ENCODE measurements at places on chromosomes 7 and 10.

- DNase-seq = peak; percentile 31
These were observed 40.1 kb downstream of the IQUB start for GRCh38 chr7:123494193-123494796.

GRCh38 chr10:119477444-119477843 is 65.1 kb downstream of the RGS10 start:
- no peak for DNase-seq

DNA sequence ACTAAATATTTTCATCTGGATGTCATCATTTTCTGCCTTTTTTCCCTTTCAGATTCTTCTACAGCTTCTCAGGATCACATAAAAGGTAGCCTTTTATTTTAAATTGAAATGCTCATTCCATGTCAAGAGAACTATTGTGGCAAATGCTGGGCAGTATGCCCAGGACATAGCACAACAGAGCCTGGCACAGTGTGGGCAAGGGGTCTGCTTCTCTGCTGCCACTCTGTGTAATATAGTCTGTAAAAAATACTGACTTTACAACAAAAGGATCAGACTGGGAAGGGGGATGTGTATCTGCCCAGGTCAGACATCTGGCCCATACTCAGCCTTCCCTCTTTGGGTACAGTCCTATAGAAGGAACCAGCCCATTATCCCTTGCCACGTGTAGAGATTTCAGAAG is 62.7 kb downstream of the CUZD1 start:
- DNase-seq = no peak

GRCh38 chr10:34141032-34141680 is 673.9 kb downstream of the PARD3 start:
- no peak for DNase-seq

DNA sequence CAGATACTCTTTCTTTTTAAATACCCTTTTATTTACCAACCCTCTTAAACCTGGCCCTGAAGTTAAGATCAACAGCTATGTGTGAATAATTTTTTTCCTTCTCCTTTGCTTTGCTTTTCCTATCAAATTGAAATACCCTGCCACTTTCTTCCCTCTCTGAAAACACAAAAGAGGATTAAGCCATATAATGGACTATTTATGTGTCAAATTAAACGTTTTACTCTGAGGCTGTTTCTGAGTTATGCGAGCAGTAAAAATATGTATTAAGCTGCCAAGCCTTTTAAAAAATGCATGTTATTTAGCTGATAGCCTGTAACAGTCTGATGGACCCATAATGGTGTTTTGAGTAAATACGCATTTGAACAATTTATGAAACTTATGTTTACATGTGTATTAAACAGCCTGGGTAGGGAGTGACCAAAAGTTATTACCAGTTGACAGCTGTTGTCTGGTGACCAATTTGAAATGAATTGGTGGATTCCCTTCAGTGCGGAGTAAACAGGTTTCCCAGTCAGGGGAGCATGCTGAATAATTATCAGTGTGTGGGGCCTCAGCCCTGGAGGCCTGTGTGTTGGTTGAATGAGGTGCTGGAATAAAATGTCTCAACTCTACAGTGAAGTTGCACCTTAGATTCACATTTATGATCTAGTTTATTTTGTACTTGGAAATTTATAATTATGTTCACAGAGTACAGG is 89.6 kb downstream of the AUTS2 start:
- DNase-seq = no peak

GRCh38 chr10:89621438-89621837 is 23.6 kb downstream of the PANK1 start:
- no peak for DNase-seq

DNA sequence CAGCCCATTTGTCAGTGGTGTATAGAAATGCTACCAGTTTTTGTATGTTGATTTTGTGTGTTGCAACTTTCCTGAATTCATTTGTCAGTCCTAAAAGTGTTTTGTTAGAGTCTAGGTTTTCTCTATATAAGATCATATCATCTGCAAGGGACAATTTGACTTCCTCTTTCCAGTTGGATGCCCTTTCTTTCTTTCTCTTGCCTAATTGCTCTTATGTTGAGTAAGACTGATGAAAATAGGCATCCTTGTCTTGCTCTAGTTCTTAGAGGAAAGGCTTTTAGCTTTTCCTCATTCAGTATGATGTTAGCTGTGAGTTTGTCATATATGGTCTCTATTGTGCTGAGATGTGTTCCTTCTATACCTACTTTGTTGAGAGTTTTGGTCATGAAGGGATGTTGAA is 161.7 kb upstream of the TPK1 start:
- no peak for DNase-seq

GRCh38 chr10:89699581-89700064 is 1.8 kb upstream of the KIF20B start:
- no peak for DNase-seq

GRCh38 chr7:44099669-44100068 is 4.5 kb upstream of the AEBP1 start:
- DNase-seq = no peak

GRCh38 chr7:87144173-87144657 is 8.0 kb upstream of the DMTF1 start:
- DNase-seq = no peak

GRCh38 chr10:50651808-50652207 is 28.1 kb upstream of the SGMS1 start:
- DNase-seq = no peak

- DNase-seq = no peak
These were observed 75.0 kb downstream of the WDR37 start for GRCh38 chr10:1130995-1131790.

DNA sequence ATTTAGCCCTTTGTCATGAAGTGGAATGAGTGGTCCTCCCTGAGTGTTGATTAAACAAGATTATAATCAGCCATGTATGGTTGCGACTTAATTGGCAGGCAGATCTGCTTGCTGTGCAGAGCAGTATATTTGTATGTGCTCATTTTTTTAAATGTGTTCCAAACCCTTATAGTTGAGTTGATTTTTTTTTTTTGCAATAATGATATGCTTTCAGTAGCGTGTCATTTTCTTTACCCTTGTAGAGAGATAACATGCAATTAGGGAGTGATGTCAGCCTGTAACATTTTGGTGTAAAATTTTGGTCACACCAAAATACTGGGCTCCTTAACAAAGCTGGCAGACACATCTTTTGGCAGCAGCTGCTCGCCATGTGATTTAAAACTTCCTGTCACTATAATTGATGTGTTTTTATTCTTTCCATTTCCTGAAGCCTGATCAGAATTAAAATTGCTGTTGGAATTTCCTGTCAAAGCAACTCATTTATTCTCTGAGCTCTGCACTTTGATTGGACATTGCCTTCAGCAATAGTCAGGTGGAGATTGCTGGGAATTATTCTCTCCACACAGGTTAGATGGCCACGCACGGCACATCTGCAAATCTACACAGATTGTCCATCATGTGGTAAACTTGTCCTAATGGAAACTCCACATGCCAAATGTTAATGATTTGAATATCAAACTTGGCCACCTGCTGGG is 125.3 kb downstream of the DYNC1I1 start:
- no peak for DNase-seq

GRCh38 chr10:2120746-2121145 is 383.4 kb upstream of the ADARB2 start:
- no peak for DNase-seq

DNA sequence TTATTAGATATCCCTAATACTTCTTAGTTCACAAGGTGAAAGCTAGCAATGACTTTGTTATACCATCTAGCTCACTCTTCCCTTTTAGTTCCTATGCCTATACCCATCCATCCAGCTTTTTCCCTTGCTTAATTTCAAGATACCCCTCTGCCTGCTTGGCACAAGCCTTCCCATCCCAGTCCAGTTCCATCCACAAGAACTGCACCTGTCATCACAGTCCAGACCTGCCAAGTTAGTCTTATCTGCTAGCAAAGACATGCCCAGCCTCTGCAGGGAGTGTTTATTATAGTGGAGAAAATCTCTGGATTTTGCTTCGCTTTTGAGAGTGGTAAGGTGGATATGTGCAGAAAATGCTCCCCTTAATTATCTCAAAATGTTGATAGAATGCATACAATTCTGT is 158.2 kb downstream of the ST7 start:
- DNase-seq = no peak

GRCh38 chr10:51733057-51733456 is 33.7 kb upstream of the CSTF2T start:
- DNase-seq = peak; percentile 47

GRCh38 chr7:137657476-137658189 is 189.1 kb downstream of the DGKI start:
- DNase-seq = no peak

DNA sequence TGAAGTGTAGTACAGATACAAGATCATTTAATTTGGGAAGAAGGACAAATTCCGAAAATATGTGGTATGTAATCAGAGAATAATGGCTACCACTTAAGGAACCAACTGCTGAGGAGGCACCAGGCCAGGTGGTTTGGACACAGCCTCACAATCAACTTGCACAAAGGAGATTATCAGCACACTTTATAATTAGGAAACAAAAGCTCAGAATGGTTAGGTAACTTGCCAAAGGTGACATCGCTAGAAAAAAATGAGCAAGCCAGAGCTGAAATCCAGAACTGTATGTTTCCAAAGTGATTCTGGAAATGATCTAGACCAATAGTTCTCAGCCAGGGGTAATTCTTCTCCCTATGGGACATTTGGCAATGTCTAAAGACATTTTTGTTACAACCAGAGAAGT is 36.6 kb downstream of the ERCC6 start:
- peak; percentile 15 for DNase-seq

DNA sequence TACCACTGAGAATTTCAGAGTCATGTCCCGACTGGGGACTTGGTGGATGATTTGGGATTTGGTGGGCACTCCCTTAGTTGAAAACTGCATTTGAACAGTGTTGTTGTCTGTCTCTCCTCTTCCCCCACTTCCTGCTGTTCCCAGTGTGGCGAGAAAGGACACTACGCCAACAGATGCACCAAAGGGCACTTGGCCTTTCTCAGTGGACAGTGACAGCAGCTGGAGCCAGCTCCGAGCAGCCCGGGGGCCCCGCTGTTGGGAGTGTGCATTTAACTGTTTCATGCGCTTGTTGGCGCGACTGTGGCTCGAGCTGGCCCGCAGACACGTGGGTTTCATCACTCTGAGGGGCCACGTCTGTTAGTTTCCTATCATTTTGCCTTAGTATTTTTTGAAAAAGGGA is 9.7 kb downstream of the ATP5MF start:
- DNase-seq = no peak

Measured in EL (cell line).